ENCODE measurements at places on chromosomes 5 and 9.

DNA sequence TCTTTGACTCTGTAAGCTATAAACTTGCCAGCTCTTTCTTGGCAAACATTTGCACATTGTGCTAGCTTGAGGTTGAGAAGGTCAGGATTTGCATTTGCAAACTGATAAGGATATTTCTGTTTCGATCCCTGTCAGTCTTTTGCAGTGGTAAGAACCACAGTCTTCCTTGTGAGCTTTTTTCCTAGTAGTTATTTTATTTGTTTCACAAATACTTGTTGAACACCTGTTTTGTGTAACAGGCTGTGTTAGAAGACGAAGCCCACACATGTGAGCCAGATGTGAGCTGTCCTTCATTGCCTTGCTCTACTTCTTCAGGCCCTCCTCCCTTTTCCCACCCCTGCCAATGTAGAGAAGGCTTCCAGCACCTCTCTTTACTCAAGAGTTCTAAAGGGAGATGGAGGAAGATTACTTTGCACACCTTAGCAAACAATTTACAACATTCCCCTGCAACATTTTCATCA lies 327.0 kb upstream of the KLF4 start:
- DNase-seq, result no peak

DNA sequence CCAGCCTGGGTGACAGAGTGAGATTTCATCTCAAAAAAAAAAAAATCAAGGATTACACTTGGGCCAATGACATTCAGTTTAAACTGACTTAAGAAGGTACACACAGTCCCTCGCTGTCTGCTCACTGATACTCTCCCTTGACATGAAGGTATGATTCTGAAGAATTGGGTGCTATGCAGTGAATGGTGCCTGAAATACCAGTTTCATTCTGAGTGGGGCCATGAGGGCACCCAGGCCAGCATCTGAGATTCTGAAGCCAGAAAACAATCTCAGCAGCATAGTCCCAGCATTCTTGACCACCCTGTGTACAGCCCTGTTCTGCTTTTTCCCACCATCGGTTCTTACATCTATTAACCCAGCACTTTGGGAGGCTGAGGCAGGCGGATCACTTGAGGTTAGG lies 7.8 kb upstream of the ZNF354B start:
- no peak for DNase-seq

GRCh38 chr9:129626625-129627284 lies 792 bp downstream of the NTMT1 start:
- peak; percentile 76 for DNase-seq

DNA sequence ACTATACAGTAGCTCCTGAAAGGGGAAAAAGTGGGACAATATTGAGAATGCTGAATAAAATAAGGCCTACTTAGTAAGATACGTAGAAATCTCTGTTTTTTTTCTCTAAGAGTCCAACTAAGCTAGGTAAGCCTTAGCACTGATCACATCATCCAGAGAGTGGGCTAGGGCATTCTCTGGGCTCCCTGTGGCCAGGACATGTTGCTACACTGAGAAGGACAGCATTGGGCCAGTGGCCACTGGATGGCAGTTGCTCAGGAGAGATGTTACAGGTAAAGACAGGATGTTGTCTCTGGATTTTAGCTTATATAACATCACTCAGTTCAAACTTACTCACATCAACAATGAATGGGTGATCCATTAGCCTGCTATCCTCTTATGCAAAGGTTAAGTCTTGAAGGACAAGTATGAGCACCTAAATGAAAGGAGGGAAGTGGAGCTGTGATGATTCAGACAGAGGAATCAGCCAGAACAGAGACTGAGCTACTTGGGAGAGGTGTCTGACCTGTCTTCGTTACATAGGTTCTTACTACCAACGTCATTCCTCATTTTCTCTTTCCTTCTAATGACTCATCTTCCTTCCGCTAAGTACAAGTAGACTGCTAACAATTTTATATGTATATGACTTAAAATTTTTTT lies 226.6 kb upstream of the ADCY2 start:
- no peak for DNase-seq

- DNase-seq, result no peak
These were observed 8.7 kb upstream of the ENG start for GRCh38 chr9:127863191-127863621.

- no peak for DNase-seq
These were observed 16.1 kb upstream of the FAM174A start for GRCh38 chr5:100519075-100519474.

- no peak for DNase-seq
These were observed 173.1 kb downstream of the CACNA1B start for GRCh38 chr9:138050472-138051330.

- peak; percentile 2 for DNase-seq
These were observed 1045.3 kb downstream of the TLE1 start for GRCh38 chr9:80644044-80644443.

DNA sequence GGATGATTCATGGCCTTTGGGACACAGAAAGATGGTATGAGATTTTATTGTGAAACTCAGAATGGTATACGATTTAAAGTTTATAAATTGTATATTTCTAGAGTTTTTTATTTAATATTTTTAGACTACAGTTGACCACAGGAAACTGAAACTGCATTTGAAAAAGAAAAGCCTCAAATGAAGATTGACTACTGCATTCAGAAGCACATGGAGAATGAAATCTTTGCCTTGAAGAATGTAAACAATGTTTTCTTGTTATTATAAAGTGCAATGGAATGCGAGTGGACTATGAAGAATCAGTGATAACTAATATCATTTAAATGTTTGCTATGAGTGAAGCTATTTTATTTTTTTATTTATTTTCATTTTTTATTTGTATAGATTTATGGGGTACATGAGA lies 169.1 kb upstream of the CDH18 start:
- DNase-seq, result no peak

- no peak for DNase-seq
These were observed 2.1 kb downstream of the ARHGEF37 start for GRCh38 chr5:149583394-149583793.

- DNase-seq, result no peak
These were observed 38.9 kb downstream of the GABRB2 start for GRCh38 chr5:161507591-161507990.
